ENCODE measurements at places on chromosomes 7 and 10. TPM values are rescaled to one million over a fixed set of nuclear protein-coding genes. Genes with fewer than 3 reads are reported as not detected.
A peak's percentile ranks its signal among the peaks of the same experiment; 100 is the strongest.

- H3K4me1 ChIP-seq, result no peaks in the 10 kb centered on the region
- no peak overlapping the region for H3K27ac ChIP-seq
- no peak for DNase-seq
- no peaks in the 10 kb centered on the region for H3K27me3 ChIP-seq
These were observed 17.8 kb downstream of the NPSR1 start for GRCh38 chr7:34675749-34676374.

GRCh38 chr7:82156893-82157292, 286.7 kb downstream of the CACNA2D1 start:
- H3K27ac ChIP-seq, result no peak overlapping the region
- no peak for DNase-seq
- no peaks in the 10 kb centered on the region for H3K27me3 ChIP-seq
- no peaks in the 10 kb centered on the region for H3K36me3 ChIP-seq
- peaks cover 54% of the 10 kb centered on the region for H3K4me1 ChIP-seq
- no peak overlapping the region for H3K4me3 ChIP-seq

DNA sequence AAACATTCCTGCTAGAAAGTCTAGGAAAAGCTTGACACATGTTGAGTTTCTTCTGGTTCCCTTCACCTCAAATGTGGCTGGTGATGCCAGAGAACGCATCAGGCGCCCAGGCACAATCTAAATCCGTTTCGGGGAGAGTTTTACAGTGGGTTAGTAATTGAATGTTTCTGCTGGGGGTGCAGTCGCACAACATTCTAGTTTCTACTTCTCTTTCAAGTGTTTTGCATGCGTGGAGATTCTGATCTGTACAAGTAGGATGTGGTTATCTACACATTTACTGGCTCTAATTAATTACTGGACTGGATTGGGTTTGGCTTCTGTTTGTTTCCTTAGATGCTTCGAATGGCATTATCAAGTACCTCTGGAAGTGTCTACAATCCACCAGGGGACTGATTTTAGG, 173.8 kb downstream of the TMEM26 start:
- H3K4me1 ChIP-seq, result peaks cover 7% of the 10 kb centered on the region
- H3K36me3 ChIP-seq, result no peaks in the 10 kb centered on the region
- H3K27ac ChIP-seq, result no peak overlapping the region
- no peak for DNase-seq

DNA sequence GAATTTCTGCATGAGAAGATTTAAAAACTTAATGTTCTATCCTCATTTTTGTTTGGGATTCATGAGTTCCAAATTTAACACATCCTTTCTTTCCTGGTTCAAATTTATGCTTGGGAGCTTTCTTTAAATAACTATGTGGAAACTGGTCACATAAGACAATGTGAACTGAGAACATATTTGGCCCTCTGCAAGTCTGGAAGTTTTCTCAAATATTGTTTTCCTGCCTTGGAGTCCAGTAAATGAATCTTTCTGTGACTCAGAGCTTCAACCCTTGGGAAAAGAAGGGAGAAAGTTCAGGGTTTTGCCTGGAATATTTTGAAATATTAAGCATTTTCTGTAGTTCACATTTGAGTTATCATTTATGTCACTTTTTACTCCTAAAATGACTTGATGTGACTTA, 559.0 kb upstream of the NRP1 start:
- no peak overlapping the region for H3K4me3 ChIP-seq
- peaks cover 10% of the 10 kb centered on the region for H3K4me1 ChIP-seq
- peak overlapping the region; percentile 50 for H3K27ac ChIP-seq
- DNase-seq, result no peak

DNA sequence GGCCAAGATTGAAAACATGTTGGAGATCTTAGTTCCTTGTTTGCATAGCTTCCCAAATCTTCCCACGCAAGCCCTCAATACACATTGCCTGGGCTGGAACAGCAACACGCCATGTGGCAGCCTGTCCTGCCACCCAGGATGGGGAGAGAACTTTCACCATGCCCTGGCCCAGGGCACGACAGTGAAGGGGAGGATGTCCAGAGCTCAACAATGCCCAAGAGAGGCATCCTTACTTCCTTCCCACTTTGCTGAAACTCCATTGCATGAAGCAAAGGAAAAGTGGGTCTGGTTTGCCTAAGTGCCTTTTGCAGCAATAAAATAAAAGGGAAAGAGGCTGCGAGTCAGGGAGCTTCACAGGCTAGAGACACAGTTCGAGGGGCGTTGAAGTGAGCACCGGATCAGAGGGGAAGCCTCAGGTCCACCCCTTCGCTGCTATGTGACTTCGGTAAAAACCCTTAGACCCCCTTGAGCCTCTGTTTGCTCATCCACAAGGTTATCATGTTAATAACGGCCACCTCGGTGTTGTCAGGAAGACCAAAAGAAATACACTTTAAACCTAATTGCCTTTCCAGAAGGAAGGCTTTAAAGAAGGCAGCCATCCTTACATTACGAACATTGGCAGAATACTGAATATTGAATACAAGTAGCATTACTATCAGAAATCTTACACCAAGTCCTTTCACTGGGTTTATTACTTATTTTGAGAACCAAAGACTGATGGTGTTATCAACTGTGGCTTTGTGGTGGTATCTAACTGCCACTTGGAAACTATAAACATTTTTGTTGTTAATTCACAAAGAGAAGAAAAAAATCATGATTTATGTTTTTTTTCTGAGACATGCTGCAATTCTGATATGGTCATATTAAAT, 133.3 kb downstream of the ICA1 start:
- no peaks in the 10 kb centered on the region for H3K4me1 ChIP-seq
- no peaks in the 10 kb centered on the region for H3K27me3 ChIP-seq
- H3K27ac ChIP-seq, result no peak overlapping the region

- no peak overlapping the region for H3K27ac ChIP-seq
- H3K4me1 ChIP-seq, result no peaks in the 10 kb centered on the region
These were observed 17.6 kb upstream of the RASGEF1A start for GRCh38 chr10:43284341-43284910.

DNA sequence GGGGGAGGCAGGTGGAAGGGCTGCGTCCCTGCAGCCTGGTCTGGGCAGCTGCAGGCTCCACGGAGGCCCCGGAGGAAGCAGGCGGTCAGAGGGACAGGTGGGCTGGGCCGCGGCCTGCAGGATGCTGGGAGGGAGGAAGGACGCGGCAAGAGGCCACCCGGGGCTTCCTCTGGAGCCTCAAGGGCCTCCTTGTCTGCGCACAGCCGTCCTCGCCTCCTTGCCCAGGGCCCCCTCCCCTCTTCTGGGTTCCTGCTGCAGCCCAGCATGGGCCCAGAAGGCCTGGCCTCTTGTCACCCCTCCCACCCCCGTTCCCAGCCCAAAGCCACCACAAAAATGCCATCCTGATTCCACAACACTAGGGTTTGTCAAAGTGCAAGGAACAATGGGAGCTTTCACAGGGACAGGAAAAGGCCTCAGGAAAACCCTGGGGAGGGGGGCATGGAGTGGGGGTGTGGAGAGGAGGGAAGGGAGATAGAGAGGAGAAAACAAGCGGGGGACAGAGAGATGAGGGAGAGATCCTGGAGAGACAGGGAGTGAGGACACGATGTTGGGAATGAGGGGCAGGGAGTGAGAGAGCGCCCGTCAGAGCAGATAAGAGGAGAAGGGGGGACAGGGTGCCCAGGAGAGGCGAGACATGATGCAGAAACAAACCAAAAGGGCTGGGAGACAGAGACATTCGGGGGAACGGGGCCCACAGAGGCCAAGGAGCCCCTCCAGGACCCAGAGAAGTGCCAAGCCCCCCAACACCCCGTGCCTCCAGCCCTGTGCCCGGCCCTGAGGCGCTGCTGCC, 41.8 kb downstream of the ZCCHC24 start:
- DNase-seq, result peak; percentile 25
- H3K36me3 ChIP-seq, result no peaks in the 10 kb centered on the region
- H3K4me3 ChIP-seq, result peak overlapping the region; percentile 12
- peaks cover 15% of the 10 kb centered on the region for H3K4me1 ChIP-seq

GRCh38 chr10:96417441-96417840, 58.6 kb upstream of the OPALIN start:
- H3K27me3 ChIP-seq, result no peaks in the 10 kb centered on the region
- H3K4me1 ChIP-seq, result peaks cover 8% of the 10 kb centered on the region
- no peak overlapping the region for H3K27ac ChIP-seq
- H3K4me3 ChIP-seq, result no peak overlapping the region

DNA sequence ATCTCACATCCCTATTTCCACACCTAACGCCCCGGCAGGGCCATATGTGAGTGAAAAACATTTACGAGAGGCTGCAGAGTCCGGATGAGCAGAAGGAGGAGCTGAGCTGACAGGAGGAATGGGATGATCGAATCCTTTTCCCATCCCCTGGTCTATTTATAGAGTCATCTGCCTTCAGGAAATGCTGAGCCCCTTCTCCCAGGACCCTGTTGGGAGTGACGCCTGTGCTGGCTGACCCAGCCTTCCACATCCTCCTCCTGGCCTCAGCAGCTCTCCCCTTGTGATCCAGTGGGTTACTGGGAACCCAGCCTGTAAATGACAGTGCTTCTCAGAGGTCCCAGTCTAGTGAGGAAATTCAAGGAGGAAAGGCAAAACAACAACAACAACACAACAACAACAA, 16.6 kb downstream of the DENND2A start:
- H3K27ac ChIP-seq, result peak overlapping the region; percentile 64
- no peaks in the 10 kb centered on the region for H3K27me3 ChIP-seq
- no peak for DNase-seq
- no peak overlapping the region for H3K4me3 ChIP-seq
- H3K36me3 ChIP-seq, result no peaks in the 10 kb centered on the region

DNA sequence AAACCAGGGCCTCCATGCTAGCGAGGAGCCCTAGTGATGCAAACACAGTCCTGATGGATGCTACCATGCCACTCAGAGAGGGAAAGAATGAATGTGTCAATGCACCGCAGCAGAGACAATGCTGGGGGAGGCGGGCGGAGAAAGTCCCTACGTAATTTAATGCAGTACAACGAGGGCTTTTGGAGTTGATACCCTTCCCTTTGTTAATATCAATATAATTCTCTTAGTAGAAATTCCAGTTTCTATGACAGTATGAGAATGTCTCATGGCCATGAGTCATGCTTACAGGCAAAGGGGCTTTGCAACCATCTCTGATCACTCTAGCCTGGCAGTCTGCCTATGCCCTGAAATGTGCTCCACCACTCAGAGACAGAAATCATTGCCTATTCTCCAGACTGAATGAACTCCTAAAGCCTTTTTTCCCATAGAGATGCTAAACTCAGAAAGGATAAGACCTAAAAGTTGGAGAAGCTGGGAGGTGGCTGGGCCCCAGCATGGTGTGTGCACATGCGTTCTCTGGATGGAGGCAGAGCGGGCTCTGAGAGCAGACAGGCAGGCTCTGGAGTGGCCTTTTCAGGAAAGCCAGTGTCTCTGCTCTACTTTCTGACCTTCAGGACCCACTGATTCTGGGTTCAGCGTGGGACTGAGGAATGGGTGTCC, 20.3 kb upstream of the GIMAP2 start:
- H3K4me3 ChIP-seq, result no peak overlapping the region
- H3K27ac ChIP-seq, result no peak overlapping the region
- no peaks in the 10 kb centered on the region for H3K36me3 ChIP-seq

DNA sequence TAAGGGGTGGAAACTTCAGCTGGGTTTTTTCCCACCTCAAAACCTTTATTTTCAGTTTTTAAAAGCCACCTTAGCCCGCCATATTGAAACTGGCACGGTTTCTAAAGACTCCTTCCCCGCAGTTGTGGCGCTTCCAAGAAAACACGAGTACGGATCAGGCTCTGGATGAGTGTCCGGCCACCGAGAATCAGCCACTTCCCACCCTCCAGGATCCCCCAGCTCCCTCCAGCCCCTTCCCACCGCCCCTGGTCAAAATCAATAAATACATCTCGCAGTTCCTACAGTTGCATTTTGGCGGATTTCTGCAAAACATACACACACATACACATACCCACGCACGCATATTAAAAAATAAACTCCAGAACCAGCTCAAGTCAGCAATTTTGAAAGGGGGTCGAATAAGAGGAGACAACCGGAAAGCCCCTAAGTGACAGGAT, 1.1 kb downstream of the SFMBT2 start:
- no peak for DNase-seq
- peak overlapping the region; percentile 85 for H3K27ac ChIP-seq
- peak overlapping the region; percentile 58 for H3K4me3 ChIP-seq
- H3K27me3 ChIP-seq, result no peaks in the 10 kb centered on the region
- H3K4me1 ChIP-seq, result peaks cover 10% of the 10 kb centered on the region

GRCh38 chr10:97406064-97406463, 4.9 kb upstream of the RRP12 start:
- H3K4me3 ChIP-seq, result no peak overlapping the region
- peaks cover 4% of the 10 kb centered on the region for H3K4me1 ChIP-seq
- no peaks in the 10 kb centered on the region for H3K27me3 ChIP-seq

GRCh38 chr10:67722113-67722512, 26.1 kb upstream of the CTNNA3 start:
- H3K36me3 ChIP-seq, result no peaks in the 10 kb centered on the region
- no peak overlapping the region for H3K27ac ChIP-seq
- H3K27me3 ChIP-seq, result no peaks in the 10 kb centered on the region
- H3K4me1 ChIP-seq, result no peaks in the 10 kb centered on the region
- DNase-seq, result no peak
- no peak overlapping the region for H3K4me3 ChIP-seq

GRCh38 chr7:28503396-28503795, 91.1 kb downstream of the CREB5 start:
- no peak overlapping the region for H3K4me3 ChIP-seq
- no peak for DNase-seq
- H3K27me3 ChIP-seq, result no peaks in the 10 kb centered on the region
- no peaks in the 10 kb centered on the region for H3K36me3 ChIP-seq
- H3K4me1 ChIP-seq, result no peaks in the 10 kb centered on the region

- H3K4me3 ChIP-seq, result no peak overlapping the region
- peaks cover 92% of the 10 kb centered on the region for H3K36me3 ChIP-seq
- H3K4me1 ChIP-seq, result no peaks in the 10 kb centered on the region
- DNase-seq, result no peak
- H3K27ac ChIP-seq, result peak overlapping the region; percentile 10
These were observed 47.6 kb upstream of the PPIF start for GRCh38 chr10:79299397-79300241.

GRCh38 chr10:43904844-43905243, 256.2 kb upstream of the ZNF32 start:
- no peak overlapping the region for H3K4me3 ChIP-seq
- H3K27ac ChIP-seq, result no peak overlapping the region
- H3K36me3 ChIP-seq, result no peaks in the 10 kb centered on the region
- no peak for DNase-seq
- H3K4me1 ChIP-seq, result peaks cover 13% of the 10 kb centered on the region
- no peaks in the 10 kb centered on the region for H3K27me3 ChIP-seq

DNA sequence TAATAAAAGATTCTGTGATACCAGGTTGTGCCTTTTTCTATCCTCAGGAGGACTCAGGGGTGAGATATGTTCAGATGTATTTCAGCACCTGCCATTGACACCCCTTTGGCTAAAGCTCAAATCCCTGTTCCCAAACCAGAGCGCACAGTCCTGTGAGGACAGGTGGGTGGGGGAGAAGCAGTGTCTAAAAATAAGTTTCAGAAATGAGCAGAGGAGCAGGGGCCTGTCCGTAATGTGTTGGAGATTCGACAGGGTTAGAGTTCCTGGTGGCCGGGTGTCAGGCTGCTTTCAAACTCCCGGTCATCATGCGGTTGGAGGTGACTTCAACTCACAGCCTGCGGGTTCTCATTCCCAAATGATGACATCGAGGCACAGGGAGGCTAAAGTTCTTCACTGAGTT, 211.5 kb downstream of the KLF6 start:
- peak; percentile 76 for DNase-seq
- peak overlapping the region; percentile 60 for H3K27ac ChIP-seq
- no peaks in the 10 kb centered on the region for H3K36me3 ChIP-seq
- H3K27me3 ChIP-seq, result no peaks in the 10 kb centered on the region
- peaks cover 60% of the 10 kb centered on the region for H3K4me1 ChIP-seq

Gene ENTPD7
- 1.1 TPM for total RNA-seq

Gene SPDYE2
- total RNA-seq, result not detected

Gene LRMDA
- 0.80 TPM for total RNA-seq

Gene ANKRD2
- 795 TPM for total RNA-seq

Gene PIK3AP1
- 1.4 TPM for total RNA-seq

Gene LLCFC1
- total RNA-seq, result not detected

Gene AKR1C1
- 254 TPM for total RNA-seq

Gene SEMA4G
- 1.1 TPM for total RNA-seq

Gene FLNC
- 1,817 TPM for total RNA-seq
